Ascending aorta (tissue), 2 donors: ENCODE measurements at places on chromosomes 7 and 10. TPM values are rescaled to one million over a fixed set of nuclear protein-coding genes. Genes with fewer than 3 reads are reported as not detected.

PTF1A gene
- not detected for total RNA-seq

DNA sequence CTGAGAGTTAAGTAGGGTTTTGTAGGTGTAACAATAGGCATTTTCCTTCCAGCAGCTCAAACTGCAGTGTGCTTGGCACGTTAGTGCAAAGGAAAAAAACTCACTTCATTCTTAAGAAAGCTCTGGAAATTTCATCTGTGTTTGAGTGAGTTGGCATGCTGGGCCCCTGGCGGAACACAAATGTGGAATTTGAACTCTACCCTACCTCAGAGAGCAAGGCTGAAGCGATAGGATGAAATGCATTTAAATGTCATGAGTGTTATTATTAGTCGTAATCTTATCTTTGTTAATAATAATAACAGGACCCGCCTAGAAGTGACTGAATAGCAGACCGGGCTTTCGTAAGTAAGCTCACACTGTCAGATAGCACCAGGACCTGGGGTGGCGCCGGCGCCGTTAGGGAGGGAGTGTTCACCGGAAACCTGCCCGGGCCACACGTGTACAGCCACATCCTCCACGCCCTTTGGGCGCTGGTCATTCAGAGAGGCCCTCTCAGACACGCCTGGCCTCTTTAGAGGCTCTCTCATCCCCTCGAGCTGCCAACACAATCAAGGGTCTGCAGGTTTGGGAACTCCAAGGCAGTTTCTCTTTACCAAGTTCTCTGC, 63.5 kb downstream of the GRK5 start:
- DNase-seq = peak; percentile 90

- no peak for DNase-seq
Measured at GRCh38 chr7:47382200-47382599, 199.7 kb downstream of the TNS3 start.

- DNase-seq = no peak
Measured at GRCh38 chr7:2980401-2981102, 63.1 kb downstream of the CARD11 start.

EVX1 gene
- total RNA-seq = not detected

MYPN gene
- total RNA-seq = not detected

TMEM229A gene
- not detected for total RNA-seq

DNA sequence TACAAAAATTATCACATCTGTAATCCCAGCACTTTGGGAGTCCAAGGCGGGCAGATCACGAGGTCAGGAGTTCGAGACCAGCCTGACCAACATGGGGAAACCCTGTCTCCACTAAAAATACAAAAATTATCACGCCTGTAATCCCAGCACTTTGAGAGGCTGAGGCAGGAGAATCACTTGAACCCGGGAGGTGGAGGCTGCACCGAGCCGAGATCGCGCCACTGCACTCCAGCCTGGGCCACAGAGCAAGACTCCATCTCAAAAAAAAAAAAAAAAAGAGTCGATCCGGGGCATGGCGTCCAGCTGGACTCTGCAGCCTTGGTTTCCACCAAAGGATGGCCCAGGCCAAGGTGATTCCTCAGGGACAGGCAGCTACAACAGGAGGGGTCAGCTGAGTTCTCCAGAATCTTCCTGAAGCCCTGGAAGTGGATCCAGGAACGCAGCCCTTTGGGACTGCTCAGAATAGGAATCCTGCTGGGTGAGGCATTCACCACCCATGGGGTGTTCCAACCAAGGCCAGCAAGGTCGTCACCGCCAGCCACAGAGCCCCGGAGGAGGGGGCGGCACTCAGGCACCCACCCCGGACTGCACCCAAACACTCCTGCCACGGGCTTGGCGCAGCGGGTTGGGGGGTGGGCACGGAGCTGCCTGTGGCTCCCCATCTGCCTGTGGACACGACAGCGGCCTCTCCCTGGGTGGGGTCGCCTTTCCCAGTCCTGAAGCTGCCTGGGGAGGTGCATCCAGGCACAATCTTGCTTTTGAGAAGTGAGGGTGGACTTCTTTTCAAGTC, 12.0 kb upstream of the UTF1 start:
- no peak for DNase-seq

FANK1 gene
- not detected for total RNA-seq

AASS gene
- total RNA-seq = 34.3 TPM

GRCh38 chr7:80294346-80294745, 159.7 kb downstream of the GNAI1 start:
- no peak for DNase-seq

- DNase-seq = no peak
Measured at GRCh38 chr10:74967911-74968666, 141.7 kb downstream of the KAT6B start.

DNA sequence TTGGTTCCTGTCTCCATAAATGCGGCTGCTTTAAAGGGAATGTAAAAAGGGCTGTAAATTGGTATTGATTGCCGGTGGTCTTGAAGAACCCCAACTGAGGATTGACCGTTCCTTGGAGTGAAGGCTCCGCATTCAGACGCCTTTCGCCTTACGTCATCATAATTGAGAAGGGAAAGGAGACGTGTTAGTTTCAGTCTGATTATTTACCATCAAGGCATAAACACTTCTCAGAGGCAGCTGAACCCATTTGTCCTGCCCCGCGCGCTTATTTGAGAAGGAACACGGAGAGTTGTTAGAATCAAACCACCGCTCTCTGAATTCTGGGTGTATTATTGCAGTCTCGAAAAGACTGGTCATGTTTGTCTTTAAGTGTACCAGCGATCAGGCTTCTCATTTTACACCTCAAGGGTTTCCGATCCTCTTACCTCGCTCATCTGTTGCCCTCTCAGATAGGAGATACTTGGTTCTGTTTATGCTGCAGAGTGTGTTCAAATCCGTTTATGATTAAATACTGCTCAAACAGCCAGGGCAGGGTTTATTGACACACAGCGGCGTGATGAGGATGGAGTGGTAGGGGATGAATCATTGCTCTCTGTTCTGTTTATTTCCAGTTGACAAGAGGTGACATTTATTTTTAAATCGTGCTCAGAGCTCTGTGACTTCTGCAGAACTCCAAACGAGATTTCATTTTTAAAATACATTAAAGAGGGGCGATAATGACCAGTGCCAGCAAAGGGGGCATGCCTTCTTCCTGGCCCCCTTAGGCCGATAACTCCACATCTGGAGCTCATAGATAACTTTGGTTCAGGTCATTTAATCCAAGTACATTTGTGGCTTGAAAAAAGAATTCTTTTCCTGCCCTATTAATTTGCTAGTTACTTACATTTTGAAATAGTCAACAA, 30.4 kb downstream of the FOXK1 start:
- no peak for DNase-seq

GRCh38 chr7:55641273-55641691, 69.0 kb upstream of the VOPP1 start:
- DNase-seq = no peak

LIPN gene
- total RNA-seq = not detected

TFAM gene
- total RNA-seq = 3.4 TPM

- DNase-seq = no peak
Measured at GRCh38 chr7:74671602-74672001, 14.1 kb downstream of the GTF2I start.

HHEX gene
- 18.5 TPM for total RNA-seq

TAS2R4 gene
- not detected for total RNA-seq

DNA sequence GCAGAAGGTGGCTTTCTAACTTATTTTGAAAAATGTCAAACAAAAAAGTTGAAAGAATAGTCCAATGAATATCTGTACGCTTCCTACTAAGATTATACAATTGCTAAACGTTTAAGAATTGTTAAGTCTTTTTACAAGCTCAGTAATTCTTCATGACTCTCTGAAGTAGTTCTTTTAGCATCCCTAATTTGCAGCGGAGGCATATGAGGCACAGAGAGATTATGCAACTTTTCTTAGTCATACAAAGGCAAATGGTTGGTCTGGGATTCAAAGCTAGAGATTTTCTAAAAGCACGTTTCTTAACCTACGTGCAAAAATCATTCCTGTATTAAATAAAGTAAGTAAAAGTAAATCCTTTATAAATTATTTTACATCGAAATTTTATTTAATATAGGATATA, 254.2 kb downstream of the MAGI2 start:
- DNase-seq = no peak

TMEM213 gene
- total RNA-seq = not detected

GRCh38 chr10:30364345-30365268, 15.5 kb upstream of the MTPAP start:
- DNase-seq = no peak

OR2A7 gene
- 4.9 TPM for total RNA-seq

ANK3 gene
- 28.3 TPM for total RNA-seq

GRCh38 chr10:15411010-15411409, 39.9 kb upstream of the FAM171A1 start:
- DNase-seq = no peak

- no peak for DNase-seq
Measured at GRCh38 chr10:17006631-17007417, 122.8 kb downstream of the CUBN start.

CACNA2D1 gene
- 17.3 TPM for total RNA-seq

- DNase-seq = no peak
Measured at GRCh38 chr10:97210543-97210960, 24.8 kb upstream of the SLIT1 start.

DNA sequence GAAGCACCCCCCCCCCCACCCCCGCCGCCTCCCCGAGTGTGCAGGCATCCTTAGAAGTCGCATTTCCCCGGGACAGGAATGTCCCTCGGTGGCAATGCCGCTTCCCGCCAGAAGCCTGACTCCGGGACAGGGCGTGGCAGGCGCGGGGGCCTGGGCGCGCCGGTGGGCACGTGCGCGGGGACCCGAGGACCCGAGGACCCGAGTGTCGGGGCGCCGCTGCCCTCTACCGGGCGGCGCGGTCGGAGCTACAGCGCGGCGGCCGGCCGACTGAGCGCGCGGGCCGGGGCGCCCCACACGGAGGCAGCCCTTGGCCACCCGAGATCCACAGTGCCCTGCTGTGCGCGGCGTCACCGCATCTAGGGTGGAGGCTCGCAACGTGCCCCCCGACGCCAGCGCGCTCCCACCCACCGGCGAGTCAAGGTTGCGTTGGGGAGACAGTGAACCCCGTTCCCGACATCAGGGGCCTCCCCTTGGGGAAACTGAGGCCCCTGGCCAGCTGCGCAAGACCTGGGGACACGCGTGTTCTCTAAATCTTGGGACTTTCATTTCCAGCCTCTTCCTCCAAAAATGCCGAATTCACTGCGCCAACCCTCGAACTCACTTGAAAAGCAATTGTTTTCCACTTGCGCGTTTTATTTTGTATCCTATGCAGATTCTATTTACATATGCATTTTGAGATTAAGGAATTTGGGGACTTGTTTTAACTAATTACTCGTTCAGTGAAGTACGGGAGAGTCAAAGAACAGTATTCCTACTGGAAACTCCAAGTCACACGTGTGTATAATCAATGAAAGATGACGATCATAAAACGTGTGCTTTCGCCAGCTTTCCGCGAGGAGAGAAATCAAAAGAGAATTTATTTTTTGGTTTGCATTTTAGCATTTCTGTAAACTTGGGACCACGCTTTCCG, 3.1 kb upstream of the CUX1 start:
- DNase-seq = no peak

DNA sequence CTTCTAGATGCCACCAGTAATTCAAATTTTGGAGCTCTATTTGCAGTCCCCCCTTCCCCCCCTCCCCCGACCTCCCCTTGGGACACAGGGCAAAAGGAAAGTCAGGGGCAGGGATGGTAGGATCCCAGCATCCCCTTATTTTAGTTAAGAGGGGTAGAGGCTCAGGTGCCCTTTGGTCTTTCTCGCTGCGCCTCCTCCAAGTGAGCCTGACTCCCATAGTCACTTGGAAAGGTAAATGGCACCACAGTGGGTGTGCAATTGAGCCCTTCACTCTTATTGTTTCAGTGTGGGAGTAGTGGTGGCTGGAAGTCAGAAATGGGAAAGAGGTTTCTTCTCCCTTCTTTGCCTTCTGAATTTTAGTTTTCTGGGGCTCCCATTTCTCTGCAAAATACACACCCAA, 8.2 kb upstream of the FEZF1 start:
- DNase-seq = no peak

GRCh38 chr7:104098890-104099289, 108.9 kb downstream of the ORC5 start:
- no peak for DNase-seq

DNA sequence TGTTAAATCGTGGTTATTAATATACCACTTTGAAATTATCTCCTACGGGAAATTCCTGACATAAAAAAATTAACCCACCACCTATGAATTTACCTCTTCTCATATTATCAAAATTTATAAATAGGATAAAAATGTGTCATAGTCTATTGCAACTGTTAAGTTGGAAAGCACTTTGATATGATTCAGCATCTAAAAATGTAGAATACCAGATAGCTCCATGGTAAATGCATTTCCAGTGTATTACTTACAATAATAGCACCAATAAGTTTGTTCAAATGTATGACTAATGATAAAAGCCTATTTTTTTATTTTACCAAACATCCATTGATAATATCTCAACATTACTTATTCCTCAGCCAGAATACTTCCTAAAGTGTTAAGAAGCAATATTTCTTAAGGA, 13.6 kb upstream of the KCND2 start:
- no peak for DNase-seq

GRCh38 chr10:45419676-45420025, 45.6 kb downstream of the ALOX5 start:
- no peak for DNase-seq

DNA sequence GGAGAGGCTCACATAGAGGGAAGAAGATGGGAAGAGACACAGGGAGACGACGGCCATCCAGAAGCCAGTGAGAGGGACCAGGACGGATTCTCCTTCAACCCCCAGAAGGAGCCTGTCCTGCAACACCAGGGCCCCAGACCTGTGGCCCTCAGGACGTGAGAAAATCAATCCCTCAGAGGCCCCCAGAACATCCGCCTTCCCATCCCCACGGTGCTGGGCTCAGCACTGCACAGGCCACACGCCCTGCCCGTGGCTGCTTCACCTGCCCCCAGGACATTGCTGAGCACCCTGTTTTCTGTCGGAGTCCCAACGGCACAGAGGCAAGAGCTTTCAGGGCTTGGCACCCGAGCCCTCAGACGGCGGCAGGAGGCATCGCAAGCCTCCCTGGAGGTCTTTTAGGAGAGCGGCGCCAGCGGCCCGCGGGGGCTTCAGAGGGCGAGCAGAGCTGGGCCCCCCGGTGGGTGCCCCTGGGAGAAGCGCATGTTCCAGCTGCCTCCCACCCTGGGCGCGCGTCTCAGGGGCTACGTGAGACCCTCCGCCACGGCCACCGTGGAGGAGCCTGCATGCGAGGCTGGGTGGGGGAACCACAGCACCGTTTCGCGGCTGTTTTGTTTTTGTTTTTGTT, 42.8 kb downstream of the PDGFA start:
- DNase-seq = no peak

OR2A1 gene
- not detected for total RNA-seq

LIPF gene
- total RNA-seq = 7.1 TPM

DNA sequence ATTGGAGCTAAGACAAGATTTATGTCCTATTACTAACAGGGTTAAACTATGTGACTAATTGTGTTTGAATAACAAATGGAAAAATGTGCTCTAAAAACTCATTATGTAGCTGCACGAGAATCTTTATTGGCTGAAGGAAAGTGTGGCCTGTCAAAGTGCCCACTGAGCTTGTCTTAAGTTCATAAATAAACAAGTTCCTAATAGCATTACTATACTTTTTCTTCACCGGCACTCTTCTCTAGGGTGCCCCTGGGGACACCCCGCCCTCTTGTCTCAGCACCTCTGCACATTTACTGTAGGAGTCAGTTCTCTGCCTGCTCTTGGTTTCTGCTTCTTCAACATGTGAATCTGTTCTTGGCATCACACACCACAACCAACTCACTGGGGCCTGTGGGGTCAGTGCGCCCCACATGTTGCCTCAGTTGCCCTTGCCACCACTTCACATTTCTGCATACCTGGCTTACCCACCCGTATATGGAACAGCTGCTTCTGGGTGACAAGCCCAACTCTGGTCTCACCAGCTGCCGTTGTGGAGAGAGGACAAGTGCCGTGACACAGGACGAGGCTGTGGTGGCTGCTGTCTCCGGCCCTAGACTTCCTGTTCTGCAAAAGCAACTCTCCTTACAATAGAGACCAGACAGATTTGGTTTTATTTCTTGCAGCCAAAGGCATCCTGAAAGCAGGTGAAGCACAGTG, 96.3 kb upstream of the DDC start:
- peak; percentile 63 for DNase-seq
